ENCODE measurements at places on chromosomes 12 and 14.

- no peak for DNase-seq
These were observed 57.7 kb downstream of the HMGA2 start for GRCh38 chr12:65881965-65882413.

- DNase-seq, result no peak
These were observed 49.7 kb upstream of the ARHGAP5 start for GRCh38 chr14:32027255-32027939.

DNA sequence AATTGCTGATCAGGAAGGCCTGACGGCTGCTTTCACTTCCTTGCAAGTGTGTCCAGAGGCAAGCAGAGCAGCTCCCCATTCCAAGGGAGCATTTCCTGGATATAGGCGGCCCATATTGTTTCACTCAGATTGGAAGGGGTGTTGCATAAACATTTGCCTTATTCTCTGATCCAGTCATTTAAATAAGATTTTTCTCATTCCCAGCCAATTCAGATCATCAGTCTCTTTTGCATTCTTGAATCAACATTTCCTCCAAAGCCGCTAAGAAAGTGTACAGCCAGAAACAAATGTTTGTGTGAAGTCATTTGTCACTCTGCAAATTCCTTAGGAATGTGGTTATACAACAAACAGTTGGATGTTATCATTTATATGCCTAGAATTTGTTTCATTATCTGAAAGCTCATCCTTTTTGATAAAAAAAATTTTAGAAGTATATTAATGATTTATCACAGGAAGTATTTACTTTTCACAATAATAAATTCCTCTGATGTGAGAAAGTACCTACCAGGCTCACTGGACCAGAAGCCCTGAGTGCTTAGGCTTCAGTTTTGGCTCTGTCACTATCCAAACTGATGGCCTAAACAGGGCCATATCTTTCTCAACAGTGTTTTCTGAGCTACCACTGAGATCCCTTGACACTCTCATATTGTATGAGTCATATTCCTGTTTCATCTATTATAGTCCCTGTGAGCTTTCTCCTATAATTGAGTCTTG, 379.6 kb downstream of the CCDC91 start:
- no peak for DNase-seq

- DNase-seq, result peak; percentile 29
These were observed 947 bp downstream of the AEBP2 start for GRCh38 chr12:19440019-19440858.

- DNase-seq, result peak; percentile 9
These were observed 226.3 kb upstream of the NOS1 start for GRCh38 chr12:117587631-117588287.

- no peak for DNase-seq
These were observed 242.2 kb downstream of the SPTSSA start for GRCh38 chr14:34219661-34220377.

DNA sequence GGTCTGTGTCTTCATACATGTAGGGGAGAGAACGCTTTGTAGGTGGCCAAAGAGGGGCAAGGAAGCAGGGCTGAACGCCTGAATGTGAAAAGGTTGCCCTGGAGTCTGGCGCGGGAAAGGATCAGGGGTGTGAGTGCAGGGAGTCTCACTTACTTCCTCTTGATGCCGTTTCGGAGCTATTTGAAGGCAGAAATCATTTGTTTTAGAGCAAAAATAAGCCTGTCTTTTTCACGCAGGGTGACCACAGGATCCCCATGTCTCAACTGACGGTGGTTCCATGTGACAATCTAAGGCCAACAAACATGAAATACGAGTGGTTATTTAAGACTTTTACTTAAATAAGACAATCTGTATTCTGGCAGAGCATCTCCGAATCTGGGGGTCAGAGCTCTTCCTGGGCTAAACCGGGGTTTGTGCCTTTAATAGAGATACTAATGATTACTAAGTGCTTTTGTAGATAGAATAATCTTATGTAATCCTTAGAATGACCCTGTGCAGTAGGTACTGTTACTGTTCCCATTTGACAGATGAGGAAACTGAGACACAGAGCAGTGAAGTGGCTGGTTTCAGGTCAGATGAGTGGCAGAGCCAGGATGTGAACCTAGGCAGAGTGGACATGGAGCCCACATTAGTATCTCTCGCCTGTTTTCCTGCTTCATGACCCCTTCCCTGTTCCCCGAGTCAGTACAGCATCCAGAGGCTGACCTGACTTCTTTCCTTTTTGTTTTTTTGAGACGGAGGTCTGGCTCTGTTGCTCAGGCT, 1.9 kb downstream of the BRI3BP start:
- no peak for DNase-seq

GRCh38 chr12:113328368-113328889, 6.5 kb downstream of the SLC8B1 start:
- DNase-seq, result no peak

- no peak for DNase-seq
These were observed 42.4 kb downstream of the PLEKHG3 start for GRCh38 chr14:64746298-64747250.

DNA sequence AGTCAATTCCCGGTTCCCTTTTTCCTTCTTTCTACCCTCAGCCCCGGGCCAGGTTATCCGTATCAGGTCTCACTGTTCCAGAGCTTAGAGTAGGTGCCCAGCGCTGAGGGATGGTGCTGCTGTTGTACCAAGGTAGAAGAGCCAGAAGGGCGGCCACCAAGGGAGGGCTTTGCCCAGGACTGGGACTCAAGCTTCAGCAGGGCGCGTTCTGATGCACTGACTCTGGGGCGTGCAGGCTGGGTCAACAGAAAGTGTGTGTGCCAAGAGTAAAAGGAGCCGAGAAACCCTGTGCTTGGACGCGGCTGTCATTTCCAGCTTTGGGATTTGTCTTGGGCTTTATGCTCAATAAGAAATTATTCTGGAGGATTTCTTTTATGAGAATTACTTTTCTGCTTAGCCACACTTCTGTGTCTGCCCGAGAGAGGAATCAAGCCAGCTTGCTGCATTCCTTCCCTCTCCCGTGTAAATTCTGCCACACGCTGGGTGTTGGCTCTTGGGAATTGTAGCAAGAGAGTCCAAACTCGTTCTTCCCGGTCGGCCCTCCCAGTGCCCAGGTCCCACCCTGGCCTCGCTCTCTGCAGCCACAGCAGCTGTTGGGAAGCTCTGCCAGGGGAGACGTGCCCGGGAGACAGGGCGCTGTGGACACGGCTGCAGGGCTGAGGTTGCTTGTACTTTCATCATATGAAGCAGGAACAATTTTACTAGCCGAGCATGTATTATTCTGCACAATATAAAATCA, 98.0 kb downstream of the FBXL14 start:
- DNase-seq, result no peak

DNA sequence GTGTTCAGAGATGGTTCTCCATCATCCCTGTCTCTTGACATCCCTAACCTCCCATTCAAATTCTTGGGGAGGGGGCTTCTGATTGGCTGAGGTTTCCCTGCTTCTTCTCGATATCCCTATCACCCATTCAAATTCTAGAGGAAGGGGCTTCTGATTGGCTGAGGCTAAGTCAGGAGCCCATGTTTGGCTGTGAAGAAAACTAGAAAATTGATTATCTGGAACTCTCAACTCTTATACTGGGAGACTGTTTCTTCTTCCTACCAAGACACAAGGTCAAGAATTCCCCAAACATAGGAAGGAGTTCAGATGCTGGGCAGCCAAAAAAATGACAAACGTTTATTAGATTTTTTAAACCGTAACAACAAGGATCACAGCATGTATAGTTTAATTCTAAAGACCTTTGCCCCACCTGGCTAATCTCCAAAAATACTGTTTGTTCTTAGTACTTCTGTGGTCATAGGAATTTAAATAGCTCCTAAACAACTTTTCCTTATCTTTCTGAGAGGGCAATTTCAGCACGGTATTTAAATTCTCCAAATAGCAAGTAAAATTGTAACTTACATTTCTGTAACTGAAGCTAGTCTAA, 26.4 kb downstream of the SPIC start:
- DNase-seq, result no peak

- no peak for DNase-seq
These were observed 630.2 kb upstream of the NOVA1 start for GRCh38 chr14:27228053-27228452.

DNA sequence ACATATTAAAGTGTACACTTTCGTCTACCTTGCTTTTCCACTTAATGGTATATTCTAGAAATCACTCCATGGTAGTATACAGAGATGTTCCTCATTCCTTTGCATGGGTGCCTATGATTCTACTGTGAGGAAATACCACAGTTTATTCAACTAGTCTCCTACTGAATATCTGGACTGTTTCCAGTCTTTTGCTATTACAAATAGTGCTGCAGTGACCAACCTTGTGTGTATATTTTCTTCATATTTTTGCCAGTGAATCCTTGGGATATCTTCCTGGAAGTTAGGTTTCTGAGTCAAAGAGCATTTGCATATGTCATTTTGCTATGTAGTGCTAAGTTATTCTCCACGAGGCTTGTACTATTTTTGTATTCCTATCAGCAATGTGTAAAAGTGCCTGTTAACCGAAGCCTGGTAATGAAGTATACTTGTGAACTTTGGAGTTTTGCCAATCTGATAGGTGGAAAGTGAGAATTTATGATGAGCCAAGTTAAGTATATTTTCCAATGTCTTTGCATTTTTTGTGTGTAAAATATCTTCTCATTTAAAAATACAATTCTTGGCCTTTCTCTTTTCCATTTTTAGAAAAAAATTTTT, 31.3 kb upstream of the TMEM263 start:
- DNase-seq, result no peak

DNA sequence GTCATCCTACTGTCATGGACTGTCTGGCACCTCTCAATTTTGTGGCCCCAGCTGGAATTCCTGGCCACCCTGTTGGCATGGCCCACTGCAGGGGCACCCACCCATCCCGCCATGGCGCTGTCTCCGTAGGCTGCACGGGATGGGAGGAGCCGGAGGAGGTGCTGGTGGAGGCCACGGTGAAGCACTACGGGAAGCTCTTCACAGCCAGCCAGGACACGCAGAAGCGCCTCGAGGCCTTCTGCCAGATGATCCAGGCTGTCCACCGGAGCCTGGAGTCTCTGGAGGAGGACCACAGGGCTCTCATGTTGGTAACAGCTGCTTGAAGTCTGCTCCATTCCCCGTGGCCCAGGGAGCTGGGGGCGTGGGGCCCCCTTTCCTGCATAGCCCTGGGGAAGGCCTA, 3.9 kb downstream of the CCDC197 start:
- DNase-seq, result no peak

DNA sequence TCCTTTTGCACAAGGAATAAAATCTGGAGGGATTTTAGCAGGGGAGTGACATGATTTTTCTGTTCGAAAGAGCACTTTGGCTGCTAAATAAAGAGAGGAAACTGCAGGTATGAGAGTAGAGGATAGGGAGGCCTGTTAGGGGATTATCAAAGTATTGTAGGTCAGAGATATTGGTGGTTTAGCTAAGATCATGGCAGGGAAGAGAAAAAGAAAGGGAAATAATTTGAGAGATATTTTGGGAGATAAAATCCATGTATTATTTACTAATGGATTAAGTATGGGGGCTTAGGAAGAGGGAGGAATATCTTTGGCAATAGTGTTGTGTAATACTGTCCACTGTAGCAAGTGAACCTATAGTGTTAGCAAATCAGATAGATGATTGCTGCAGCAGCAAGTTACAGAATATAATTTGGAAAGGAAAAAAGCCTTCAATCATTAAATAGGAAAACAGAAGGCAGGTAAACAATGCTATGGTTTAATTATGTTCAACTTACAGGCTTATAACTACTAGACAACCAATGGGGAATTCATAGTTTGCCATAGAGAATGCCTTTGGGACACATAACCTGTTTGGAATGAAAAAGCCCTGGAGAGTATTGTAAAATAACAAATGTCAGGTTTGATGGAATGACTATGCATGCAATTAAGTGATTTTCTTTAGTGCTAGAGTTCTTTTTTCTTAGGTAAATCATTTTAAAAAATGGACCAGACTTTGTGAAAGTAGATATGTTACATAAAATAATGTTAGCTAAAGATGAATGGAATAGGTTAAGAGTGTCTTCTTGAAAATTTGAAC, 50.5 kb downstream of the ADIPOR2 start:
- no peak for DNase-seq

GRCh38 chr12:47577206-47577989, 128.4 kb downstream of the RPAP3 start:
- DNase-seq, result no peak

DNA sequence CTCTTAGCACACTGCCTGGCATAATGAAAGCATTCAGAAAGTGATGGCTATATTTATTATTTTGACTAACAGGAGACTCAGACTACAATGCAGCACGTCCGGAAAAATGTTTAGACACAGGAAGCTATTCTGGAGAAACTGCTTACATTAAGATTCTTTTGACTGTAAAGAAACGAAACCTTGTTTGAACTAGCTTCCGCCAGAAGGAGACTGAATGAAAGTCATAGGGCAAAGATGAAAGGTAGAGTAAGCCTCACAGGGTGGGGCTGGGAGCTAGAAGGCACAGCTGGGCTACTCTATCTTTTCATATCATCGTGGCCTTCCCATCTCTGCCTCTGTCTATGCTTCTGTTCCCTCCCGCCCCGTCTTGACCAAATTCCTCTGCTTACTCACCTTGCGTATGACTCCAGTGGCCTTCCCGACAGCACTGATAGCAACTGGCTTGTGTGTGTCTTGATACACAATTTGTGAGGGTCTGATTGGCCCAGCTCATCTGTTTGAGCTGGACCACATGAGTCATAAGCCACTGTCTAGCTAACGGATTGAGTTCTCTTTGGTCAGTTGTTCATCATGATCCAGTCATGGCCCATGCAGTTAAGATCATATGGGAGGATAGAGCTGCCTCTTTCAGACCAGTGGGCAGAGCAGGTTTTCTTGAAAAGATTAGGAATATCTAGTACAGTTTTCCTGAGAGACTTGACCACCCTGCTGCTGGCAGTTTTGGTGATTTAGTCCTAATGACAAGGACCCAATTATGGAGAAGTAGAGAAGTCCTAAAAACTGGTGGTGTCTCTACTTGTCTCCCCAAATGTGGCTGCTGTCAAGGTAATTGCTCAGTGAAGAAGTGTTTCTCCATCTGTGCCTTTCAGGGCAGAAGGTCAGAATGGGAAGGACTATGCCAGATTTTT, 151.5 kb upstream of the SLC38A2 start:
- DNase-seq, result no peak

DNA sequence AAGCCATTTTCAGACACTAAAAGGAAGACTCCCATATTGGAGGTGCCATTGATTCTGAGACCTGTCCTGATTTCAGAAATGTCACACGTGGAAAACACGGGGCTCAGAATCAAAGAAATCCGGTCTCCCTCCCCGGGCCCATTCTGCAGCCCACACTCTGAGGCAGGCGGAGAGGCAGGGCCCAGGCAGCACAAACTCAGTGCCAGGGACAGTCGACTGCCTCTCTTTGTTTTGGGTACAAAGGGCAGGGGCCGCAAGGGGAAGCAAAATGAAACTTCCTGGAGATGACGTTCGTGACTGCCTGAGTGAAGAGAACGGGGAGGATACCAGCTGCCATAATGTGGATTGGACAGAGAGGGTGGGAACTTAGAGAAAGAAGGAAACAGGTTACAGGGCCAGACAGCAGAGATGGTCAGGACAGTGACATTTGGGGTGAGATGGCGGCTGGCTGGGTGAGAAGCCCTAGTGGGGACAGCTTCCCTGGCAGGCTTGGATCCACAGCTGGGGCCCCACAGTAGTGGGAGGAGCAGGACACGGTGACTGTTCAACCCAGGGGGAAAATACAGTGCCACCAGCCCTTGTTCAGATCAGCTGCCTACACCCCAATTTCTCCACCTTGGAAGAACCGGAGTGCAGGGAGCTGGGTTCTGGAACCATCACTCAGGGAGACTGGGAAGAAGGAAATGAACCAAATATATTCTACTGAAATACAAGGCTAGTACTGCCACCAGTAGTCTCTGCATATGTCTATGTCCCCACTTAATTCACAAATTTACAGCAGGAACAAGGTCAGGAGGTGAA, 8.1 kb downstream of the GAPDH start:
- no peak for DNase-seq

GRCh38 chr12:96986883-96987523, 79.9 kb downstream of the NEDD1 start:
- DNase-seq, result no peak
